EH (cell line): ENCODE measurements at places on chromosomes 16 and 17.
A peak's percentile ranks its signal among the peaks of the same experiment; 100 is the strongest.

GRCh38 chr16:12544477-12545296 lies 259.0 kb downstream of the CPPED1 start:
- DNase-seq: no peak

GRCh38 chr17:71881041-71881440 lies 239.8 kb upstream of the SOX9 start:
- no peak for DNase-seq

GRCh38 chr16:67278773-67279295 lies 498 bp upstream of the PLEKHG4 start:
- no peak for DNase-seq

- no peak for DNase-seq
Measured at GRCh38 chr17:76827736-76828135, 40.5 kb upstream of the MGAT5B start.

GRCh38 chr17:42362245-42362961 lies 25.8 kb downstream of the STAT3 start:
- peak; percentile 41 for DNase-seq

DNA sequence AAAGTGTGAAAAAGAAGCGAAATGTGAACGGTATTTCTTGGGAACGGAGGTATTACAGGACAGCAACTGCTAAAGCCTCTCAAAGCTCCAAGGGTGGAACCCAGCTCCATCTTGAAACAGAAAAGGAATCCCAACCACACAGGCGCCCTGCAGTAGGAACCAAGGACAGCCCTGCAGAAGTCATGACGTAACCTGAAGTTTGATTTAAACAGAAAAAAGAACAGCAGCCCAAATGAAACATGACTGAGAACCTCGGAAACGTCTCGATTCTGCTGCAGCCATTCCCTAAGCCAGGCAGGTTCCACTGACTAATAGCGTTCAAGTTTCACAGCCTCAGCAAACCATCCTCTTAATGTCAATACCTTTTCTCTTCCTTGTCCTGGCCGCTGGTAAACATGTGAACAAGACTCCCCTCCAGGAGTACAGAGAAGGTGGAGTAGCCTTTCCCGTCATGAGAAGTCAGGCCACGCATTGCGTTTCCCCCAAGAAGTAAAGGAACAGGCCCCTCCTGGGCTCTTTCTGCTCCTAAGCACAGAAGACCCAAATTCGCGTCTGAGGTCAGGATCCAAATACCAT lies 20.1 kb downstream of the SIAH1 start:
- no peak for DNase-seq

DNA sequence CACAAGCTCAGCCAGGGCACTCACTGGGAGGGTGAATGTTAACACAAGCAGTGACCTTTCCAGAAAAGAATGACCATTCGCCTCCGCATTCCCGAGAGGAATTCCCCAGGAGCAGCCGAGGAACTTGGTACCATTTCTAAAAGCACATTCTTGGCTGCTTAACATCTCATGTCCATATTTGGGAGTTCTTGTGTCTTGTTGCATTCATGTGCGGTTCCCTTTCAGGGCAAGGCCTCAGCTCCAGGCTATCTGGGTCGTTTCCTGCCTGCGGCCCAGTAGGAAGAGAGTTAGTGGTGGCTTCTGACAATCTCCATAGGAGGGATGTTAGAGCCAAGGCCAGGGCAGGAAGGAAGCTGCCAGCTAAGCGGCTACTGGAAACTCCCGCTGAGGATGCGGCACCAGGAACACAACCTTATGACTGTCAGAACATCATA lies 27.8 kb upstream of the MEAK7 start:
- peak; percentile 100 for DNase-seq

GRCh38 chr17:861364-861763 lies 79.2 kb downstream of the MRM3 start:
- DNase-seq: no peak

DNA sequence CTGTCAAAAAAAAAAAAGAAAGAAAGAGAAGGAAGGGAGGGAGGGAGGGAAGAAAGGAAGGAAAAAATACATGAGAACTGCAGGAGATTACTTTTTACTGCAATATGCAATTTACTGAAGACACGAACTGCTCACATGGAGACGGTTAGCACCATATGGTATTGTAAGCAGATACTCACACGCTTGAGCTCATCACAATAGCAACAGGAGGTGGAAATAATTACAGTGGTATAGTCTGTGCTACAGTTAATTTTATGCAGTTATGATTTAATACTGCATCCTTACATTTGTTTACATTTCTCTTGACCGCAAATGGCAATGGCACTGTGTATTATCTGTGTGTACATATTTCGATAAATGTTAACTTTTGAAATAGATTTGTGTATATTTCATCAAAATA lies 21.4 kb upstream of the SLC46A1 start:
- no peak for DNase-seq

- peak; percentile 34 for DNase-seq
Measured at GRCh38 chr17:71548540-71549190, 572.2 kb upstream of the SOX9 start.

DNA sequence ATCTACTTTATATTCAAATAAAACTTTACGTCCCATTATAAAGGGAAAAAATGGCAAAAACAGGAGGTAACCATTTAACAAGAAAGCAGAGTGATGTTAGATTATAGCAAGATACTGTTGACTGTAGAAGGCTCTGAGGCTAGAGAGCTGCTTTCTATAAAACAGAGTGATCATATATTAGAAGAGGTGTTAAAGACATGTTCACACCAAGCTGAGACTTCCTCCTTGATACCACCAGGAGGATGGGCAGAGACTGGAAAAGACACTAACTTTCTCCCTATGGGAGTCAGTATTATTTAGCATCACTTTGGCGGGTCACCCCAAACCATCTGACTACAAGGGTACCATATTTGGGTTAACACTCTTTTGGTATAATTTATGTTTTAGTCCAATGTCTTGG lies 687 bp upstream of the CIITA start:
- no peak for DNase-seq

- no peak for DNase-seq
Measured at GRCh38 chr17:79476074-79476652, 134.7 kb downstream of the RBFOX3 start.

GRCh38 chr17:77733576-77734296 lies 224.8 kb upstream of the TNRC6C start:
- no peak for DNase-seq

GRCh38 chr17:19986941-19987861 lies 9.6 kb upstream of the AKAP10 start:
- DNase-seq: no peak

DNA sequence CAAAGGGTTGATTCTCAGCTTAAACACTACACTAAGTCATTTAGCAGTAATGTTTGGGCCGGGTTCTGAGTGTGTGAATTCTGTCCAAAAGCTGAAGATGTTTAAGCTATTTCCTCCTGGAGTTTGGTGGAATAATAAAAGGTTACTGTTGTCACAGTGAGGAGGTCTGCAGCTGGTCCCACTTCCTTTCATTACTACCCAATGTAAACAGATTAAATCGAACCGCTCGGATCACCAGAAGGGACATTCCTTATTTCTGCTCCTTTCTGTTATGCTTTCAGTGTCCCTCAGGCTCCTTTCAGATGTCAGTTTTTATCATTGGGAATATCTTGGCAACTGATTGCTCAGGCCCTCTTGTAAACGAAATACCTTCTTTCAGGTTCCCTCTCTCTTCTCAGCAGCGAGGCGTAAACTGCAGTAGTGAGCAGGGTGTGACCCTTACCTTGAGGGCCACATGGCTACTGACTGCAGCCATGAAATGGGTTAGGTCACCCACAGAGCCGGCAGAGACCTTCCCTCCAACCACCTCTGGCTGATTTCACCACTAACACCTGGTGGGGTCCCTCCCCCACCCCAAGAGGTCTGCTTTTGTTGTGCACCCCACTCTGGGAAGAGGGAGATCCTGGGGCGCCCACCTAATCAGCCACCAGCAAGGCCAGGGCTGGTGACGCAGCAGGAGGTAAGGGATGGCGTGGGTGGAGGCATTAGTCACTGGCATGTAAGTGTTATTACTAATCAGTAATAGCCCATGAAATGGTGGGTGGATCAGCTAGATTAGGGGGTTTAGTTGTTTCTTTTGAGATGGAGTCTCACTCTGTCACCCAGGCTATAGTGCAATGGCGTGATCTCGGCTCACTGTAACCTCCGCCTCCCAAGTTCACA lies 117.6 kb downstream of the VPS53 start:
- peak; percentile 82 for DNase-seq
